ENCODE measurements at places on chromosomes 16 and 17.
A peak's percentile ranks its signal among the peaks of the same experiment; 100 is the strongest.

- DNase-seq, result no peak
Measured at GRCh38 chr17:82399601-82400101, 18.5 kb upstream of the HEXD start.

DNA sequence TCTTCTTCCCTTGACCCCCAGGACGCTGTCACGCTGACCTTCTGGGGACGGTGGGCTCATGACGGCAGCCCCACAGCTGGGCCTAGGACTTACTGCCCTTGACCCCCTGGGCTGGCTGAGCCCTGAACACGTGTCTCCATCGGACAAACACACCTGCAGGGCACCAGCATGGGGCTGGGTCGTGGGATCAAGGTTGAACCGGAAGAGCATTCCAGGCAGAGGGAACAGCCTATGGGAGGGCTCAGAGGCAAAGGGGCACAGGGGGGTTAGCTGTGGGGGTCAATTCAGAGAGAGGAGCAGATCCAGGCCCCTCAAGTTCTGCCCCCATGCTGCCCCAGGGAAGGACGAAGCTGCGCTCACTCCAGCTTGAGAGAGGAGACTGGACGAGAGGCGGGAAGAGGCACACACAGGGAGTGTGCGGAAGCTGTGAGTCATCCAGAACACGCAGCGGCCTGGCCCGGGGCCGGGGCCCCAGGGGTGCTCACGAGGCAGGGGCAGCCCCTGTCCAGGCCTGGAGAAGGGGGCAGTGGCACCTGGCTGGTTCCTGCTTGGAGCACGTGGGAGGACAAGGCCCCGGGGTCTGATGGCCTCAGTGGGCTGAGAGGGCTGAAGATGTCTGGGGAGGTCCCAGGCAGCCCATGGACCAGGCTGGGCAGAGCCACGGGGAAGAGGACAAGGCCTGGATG, 9.9 kb downstream of the SSTR5 start:
- no peak for DNase-seq

DNA sequence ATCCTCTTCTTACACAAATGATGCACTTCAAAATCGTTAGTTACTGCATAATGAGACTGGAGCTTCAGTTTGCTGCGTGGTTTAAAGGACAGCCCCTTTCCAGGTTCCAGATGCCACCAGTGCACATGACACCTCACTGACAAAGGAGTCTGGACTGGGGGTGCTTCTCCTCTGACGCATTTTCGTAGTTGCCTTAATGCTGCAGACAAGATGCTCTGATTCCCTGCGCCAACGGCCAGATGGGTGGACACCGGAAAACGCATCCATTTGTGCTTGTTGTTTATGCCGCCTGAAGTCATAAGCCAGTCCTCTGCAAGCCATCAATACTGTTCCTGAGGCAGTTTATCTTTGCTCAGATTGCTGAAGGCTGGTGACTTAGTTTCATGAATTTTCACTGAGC, 16.0 kb downstream of the FBXO31 start:
- no peak for DNase-seq

- no peak for DNase-seq
Measured at GRCh38 chr16:78195797-78196196, 96.3 kb downstream of the WWOX start.

DNA sequence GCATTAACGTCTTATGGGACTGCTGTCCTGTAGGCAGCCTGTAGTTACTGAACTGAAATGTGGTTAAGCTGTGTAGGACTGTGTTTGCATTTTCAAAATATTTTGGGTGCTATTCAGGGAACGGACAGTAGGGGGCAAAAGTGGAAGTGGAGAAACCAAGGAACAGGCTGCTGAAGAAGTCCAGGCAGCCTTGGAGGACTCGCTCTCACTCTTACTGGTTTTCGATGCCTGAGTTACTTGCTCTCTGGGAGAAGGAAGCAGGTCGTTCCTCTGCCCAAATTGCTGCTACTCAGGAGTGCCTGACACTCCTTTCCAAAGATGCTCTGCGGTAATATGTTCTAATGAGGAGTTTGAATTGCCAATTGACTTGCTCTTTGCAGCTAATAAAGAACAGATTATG, 64.5 kb upstream of the RBFOX1 start:
- DNase-seq, result no peak

DNA sequence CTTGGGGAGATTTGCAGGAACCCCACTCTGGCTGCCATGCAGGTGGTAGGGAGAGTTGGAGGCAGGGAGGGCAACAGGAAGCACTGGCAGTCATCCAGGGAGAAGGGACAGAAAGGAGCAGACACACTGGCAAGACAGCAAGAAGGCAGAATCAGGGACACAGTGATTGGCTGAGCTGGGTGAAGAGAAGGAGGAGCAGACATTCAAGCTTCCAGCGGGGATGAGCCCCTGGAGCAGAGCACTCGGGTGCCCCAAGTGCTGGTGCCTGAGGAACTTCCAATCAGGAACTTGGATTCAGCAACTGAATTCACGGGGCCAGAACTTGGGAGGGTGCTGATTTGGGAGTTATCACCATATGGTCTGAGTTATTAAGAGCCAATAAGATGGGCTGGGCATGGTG, 6.3 kb upstream of the ITGA3 start:
- no peak for DNase-seq

DNA sequence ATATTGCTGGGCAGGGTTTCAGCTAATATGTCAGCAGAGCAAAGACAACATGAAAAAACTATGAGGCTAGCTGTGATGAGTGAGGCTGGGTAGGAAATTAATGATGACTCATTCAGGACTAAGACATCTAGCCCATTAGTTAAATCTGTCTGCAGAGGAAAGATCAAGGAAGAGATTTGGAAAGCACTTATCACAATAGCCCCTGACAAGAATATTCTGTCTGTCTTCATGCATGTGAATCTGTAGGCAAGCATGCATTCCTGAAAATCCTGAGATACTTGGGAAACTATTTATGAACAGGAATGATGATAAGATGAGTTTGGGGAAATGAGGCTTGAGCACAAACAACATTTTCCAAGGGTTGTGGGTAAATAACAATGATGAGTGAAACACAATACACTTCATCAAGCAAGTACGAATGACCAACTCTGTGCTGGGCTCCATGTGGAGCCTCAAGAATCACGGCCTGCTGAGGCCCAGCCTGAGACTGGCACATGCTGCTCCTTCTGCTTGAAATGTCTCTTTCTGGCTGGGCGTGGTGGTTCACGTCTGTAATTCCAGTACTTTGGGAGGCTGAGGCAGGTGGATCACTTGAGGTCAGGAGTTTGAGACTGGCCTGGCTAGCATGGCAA, 96.5 kb upstream of the ASIC2 start:
- no peak for DNase-seq

- DNase-seq, result peak; percentile 85
Measured at GRCh38 chr17:65532101-65532890, 29.2 kb downstream of the AXIN2 start.

GRCh38 chr16:15810411-15810810, 46.4 kb downstream of the MYH11 start:
- no peak for DNase-seq

GRCh38 chr16:2388875-2389433, 40.3 kb upstream of the CCNF start:
- DNase-seq, result no peak

DNA sequence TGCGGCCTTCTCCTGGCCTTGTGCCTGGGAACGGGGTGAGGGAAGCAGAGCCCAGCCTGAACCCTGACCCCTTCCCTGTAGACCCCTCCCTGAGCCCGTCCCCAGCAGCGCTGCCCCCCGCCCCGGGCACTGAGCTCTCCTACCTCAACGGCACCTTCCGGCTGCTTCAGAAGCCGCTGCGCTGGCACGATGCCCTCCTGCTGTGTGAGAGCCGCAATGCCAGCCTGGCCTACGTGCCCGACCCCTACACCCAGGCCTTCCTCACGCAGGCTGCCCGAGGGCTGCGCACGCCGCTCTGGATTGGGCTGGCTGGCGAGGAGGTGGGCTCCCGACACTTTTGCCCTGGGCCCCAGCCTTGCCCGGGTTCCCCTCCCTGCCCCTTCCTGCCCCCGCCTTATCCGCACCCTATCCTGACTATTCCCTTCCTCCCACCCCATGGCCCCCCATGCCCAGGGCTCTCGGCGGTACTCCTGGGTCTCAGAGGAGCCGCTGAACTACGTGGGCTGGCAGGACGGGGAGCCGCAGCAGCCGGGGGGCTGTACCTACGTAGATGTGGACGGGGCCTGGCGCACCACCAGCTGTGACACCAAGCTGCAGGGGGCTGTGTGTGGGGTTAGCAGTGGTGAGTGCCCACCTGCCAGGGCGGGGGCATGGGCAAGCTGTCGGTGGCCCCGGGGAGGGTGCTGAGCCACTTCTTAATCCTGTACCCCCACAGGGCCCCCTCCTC, 62.1 kb downstream of the MRC2 start:
- no peak for DNase-seq

DNA sequence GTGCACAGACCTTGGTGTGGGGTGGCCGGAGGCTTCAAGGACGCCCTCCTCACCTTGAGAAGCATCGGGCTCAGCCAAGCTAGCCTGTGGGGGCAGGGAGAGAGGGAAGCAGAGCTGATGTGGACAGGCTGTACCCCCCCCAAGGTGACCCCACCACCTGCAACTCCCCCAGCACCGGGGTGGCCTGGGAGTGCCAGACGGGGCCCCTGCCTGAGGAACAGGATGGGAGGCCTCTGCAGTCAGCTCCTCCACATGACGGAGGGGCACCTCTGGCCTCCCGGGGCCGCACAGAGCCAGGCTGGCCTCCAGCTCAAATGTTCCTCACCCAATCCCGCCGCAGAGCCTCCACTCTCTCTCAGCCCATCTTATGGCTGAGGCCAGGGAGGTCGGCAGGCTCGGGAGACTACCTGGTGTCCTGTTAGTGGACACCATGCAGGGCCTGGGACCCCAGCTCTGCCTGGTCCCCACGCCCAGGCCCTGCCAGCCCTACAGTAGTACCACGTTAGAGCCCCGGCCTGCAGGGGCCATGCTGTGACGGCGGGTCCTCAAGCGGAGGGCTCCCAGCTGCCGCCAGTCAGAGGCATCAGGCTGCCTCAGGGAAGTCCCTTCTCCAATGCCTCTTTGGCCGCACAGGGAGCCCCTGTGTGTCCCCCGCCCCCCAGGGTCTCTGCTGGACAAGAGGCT, 19.4 kb upstream of the SLC38A10 start:
- DNase-seq, result no peak

DNA sequence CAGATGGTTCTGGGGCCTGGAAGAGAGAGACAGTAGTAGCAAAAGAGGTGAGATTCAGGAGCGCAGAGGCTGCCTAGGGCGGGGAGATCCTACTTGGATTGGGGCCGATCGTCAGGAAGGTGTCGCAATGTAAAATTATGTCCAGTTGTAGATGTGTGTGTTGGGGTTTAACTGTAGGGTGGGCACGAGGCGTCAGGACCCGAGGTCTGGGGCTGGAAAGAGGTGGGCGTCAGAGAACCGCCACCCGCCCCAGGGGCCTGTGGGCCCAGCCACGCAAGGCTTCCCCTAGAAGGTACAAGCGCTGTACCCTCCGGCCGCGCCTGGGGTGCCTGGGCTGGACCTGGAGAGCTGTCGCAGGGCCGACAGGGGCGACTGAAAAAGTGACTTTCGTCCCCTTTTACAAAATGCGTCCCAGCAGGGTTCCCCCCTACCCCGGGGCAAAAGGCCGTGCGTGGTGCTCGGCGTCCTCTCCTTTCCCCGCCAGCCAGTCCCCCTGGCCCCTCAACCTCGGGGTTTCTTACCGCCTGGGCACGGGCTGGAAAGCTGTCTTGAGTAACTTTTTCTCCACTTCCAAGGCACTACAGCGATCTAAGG, 2.8 kb downstream of the IRX3 start:
- no peak for DNase-seq

GRCh38 chr16:10675216-10675615, 19.5 kb downstream of the TEKT5 start:
- no peak for DNase-seq

DNA sequence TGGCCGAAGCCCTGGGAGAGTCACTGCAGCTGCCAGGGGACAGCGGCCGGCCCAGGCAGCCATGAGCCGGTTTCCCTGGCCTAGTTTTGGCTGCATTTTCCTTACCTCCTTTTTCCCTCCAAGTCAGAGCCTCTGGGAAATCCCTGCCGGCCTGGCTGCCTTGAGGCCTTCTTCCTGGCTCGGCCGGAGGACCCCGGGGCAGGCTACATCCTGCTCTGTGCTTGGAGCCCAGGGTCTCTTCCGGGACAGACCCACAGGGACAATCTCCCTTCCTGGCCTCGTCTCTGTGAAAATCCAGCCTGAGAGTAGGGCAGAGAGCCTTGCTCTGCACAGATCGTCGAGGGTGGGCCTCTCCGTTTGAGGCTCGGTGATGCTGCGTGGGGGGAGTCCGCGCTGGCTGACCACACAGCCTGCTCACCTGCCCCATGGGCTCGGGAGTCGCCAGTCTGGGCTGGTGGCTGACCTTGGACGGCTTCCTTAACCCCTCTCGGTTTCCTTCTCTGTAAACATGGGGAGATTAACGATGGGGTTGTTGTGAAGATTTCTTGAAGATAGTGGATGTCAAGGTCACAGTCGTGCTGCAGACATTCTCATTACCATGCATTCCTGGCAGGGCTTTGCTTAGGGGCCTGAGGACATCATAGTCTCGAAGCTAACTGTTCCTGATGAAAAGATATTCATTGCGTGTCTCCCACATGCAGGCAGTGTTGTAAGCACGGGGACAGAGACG, 34.8 kb upstream of the CIBAR2 start:
- DNase-seq, result no peak

DNA sequence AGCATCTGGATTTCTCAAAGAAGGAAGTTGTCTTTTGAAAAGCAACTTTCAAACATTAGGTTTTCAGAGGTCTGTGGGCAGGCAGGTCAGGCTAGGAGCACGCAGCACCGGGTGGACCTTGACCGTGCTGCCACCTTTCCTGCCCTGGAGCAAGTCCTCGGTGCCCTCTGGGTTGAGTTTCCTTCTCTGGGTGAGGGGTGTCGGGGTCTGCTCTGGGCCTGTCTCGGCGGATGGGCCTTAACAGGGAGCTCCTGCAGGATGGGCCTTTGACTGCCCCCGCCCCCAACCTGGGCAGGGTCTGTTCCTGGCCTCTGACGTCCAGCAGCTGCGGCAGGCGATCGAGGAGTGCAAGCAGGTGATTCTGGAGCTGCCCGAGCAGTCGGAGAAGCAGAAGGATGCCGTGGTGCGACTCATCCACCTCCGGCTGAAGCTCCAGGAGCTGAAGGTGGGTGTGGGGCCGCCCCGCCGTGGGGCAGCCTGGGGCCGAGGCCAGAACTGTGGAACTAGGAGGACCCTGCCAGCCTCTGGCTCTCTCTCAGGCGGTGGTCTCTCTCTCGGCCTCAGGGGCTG, 8.7 kb downstream of the DEF8 start:
- no peak for DNase-seq

DNA sequence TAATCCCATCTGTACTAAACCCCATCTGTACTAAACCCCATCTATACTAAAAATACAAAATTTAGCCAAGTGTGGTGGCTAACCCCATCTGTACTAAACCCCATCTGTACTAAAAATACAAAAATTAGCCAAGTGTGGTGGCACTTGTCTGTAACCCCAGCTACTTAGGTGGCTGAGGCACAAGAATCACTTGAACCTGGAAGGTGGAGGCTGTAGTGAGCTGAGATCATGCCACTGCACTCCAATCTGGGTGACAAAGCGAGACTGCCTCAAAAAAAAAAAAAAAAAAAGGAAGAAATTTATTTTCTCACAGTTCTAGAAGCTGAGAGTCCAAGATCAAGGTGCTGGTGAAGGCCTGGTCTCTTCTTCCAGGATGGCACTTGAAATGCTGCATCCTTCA, 12.1 kb downstream of the ZFP1 start:
- no peak for DNase-seq

GRCh38 chr17:42584880-42585279, 7.4 kb upstream of the PSMC3IP start:
- no peak for DNase-seq

All from lower leg skin (tissue), 4 donors.